ENCODE measurements at places on chromosomes 16 and 17. TPM values are rescaled to one million over a fixed set of nuclear protein-coding genes. Genes with fewer than 3 reads are reported as not detected.

The HEATR3 gene
- 22.4 TPM for total RNA-seq

The TLCD2 gene
- total RNA-seq: 1.00 TPM

The PARN gene
- 57.7 TPM for total RNA-seq

The OR3A3 gene
- not detected for total RNA-seq

The ST6GALNAC1 gene
- total RNA-seq: not detected

The CACNG3 gene
- total RNA-seq: not detected

The TUBB3 gene
- 245 TPM for total RNA-seq

The TMEM106A gene
- total RNA-seq: 4.4 TPM

The DHX58 gene
- total RNA-seq: 121 TPM

The TOX3 gene
- 2.3 TPM for total RNA-seq

The HOXB1 gene
- not detected for total RNA-seq
